B cell (primary cell): ENCODE measurements at places on chromosomes 6 and 20. TPM values are rescaled to one million over a fixed set of nuclear protein-coding genes. Genes with fewer than 3 reads are reported as not detected.

Gene DHX16
- 51.1 and 58.3 TPM in 2 replicates for total RNA-seq

Gene EYS
- total RNA-seq, result not detected in 2 replicates

Gene MEP1A
- not detected in 2 replicates for total RNA-seq

Gene DNAH8
- 1.0 and 1.1 TPM in 2 replicates for total RNA-seq

Gene SNAI1
- 3.5 and 4.3 TPM in 2 replicates for total RNA-seq

Gene SUMO4
- total RNA-seq, result 9.5 and 11.5 TPM in 2 replicates

Gene IYD
- not detected in 2 replicates for total RNA-seq

Gene NFATC2
- 38.0 and 41.9 TPM in 2 replicates for total RNA-seq

Gene FAM110A
- 18.4 and 19.6 TPM in 2 replicates for total RNA-seq

Gene GJA10
- total RNA-seq, result not detected in 2 replicates

Gene SLC22A7
- total RNA-seq, result not detected in 2 replicates

Gene TLDC2
- not detected in 2 replicates for total RNA-seq

Gene SYNDIG1
- not detected in 2 replicates for total RNA-seq

Gene RBM24
- total RNA-seq, result not detected in 2 replicates

Gene PI3
- total RNA-seq, result not detected in 2 replicates

Gene CDC40
- total RNA-seq, result 52.4 and 59.8 TPM in 2 replicates

Gene FKBP1C
- total RNA-seq, result not detected in 2 replicates

Gene PLEKHG1
- total RNA-seq, result 450 and 508 TPM in 2 replicates

Gene PTK7
- not detected in 2 replicates for total RNA-seq

Gene HSP90AB1
- total RNA-seq, result 384 and 395 TPM in 2 replicates

Gene JAG1
- total RNA-seq, result 0.22 TPM in 1 of 2 replicates, not detected in the other

Gene PMEPA1
- 37.4 and 38.7 TPM in 2 replicates for total RNA-seq
